ENCODE measurements at places on chromosomes 16 and 17.

GRCh38 chr17:72502371-72503341 lies 381.8 kb downstream of the SOX9 start:
- no peak for DNase-seq

DNA sequence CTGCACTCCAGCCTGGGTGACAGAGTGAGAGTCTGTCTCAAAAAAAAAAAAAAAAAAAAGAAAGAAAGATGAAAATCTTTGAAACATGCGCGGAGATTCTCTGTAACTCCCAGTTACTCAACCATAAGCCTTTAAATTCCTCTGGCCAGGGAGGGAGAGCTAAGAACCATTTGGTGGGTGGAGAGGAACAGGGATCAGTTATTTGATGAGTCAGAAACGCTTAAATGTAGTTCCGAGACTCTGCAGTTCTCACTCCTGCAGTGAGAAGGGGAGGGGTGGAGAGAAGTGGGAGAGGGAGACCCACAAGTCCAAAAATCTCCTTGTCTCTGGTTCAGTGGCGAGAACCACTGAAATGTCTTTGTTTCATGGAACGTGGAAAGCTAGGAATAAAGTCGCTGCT lies 266.7 kb downstream of the SOX9 start:
- DNase-seq: no peak

- DNase-seq: no peak
Observed at GRCh38 chr16:81703177-81704155, 75.6 kb upstream of the PLCG2 start.

DNA sequence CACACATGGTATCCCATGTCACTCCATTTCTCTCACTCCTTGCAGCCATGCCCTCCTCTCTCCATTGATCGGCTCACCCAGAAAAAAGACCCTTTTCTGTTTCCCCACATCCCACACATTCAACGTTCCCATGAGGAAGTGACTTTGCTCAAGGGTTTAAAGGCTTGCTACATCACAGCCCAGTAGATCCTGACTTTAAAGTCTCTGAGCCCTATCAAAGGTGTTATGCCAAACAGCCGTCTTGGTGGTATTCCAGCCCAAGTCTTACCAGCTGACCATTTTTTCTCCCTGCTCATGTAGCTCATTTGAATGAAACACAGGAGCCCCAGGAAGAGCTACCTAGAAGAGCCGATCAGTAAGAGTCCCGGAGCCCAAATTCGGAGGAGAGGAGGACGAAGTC lies 7.4 kb upstream of the TXNDC11 start:
- no peak for DNase-seq

DNA sequence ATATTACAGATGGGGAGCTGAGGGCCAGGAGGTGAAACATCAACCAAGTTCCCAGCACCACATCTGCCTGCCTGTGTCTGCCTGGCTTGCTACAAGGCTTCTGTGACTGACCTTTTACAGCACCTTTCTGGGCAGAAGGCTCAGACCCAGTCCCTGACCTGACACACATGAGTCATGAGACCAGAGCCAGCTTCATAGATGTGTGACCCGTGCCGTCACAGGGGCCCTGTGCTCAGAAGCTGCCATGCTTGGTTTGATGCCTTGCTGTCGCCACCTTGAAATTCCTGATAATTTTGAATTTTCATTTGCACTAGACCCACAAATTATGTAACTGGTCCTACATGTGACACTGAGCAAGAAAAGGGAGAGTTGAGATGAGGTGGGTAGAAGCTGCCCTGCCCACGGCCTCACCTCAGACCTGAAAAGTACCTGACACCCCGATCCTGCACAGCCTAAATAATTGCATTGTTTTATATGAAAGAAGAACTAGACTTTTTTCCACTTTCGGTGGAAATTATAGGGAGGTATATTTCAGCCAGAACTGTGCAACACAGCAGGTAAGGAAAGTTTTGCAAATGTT lies 13.3 kb upstream of the PECAM1 start:
- no peak for DNase-seq

DNA sequence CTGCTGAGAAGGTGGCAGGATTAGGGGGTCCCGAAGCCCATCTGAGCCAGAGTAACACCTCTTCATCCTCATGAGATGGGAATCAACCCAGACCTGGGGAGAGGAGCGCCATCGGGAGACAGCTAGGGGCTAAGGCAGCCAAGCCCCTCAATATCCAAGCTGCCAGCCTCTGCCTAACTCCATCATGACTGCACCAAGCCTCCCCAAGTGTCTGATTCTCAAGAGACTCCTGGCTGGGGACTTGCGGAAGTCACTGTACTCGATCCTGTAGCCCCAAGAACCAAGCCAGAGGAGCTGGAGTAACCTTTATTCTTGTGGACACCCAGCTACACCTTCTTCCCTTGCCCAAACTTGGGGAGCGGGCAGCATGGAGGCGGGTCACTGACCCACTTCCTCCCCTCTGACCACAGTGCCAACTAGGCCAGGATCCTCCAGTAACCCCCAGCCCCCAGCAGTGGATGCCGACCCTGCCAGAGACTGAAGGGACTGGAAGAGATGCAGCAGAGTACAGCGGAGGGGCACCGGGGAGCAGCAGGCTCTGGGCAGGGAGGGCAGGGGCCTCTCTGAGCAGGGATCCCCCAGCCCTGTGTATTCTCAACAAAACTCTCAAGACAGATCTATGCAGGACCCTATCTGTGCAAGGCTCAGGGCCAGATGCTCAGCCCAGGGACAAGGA lies 13.3 kb downstream of the HDAC5 start:
- DNase-seq: no peak

DNA sequence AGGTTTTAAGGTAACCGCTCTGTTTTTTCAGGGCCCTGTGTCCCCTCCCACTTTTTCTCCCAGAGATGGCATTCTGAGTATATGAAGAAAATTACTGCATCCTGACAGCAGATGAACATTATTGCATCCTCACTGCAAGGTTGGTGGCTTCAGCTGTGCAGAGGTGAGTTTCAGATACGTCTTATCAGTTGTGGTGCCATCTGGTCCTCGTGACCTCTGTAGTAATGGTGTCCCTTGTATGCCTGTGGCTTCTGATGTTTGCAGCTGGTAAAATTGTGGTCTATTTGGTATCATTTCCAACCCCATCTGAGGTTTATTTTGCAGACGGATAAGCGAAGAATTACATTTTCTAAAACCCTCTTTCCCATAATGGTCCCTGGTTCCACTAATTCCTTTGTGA lies 417.0 kb downstream of the HS3ST3B1 start:
- DNase-seq: no peak

GRCh38 chr17:796609-797008 lies 14.5 kb downstream of the MRM3 start:
- DNase-seq: no peak

- DNase-seq: no peak
Observed at GRCh38 chr17:42399121-42399520, 10.9 kb upstream of the STAT3 start.

DNA sequence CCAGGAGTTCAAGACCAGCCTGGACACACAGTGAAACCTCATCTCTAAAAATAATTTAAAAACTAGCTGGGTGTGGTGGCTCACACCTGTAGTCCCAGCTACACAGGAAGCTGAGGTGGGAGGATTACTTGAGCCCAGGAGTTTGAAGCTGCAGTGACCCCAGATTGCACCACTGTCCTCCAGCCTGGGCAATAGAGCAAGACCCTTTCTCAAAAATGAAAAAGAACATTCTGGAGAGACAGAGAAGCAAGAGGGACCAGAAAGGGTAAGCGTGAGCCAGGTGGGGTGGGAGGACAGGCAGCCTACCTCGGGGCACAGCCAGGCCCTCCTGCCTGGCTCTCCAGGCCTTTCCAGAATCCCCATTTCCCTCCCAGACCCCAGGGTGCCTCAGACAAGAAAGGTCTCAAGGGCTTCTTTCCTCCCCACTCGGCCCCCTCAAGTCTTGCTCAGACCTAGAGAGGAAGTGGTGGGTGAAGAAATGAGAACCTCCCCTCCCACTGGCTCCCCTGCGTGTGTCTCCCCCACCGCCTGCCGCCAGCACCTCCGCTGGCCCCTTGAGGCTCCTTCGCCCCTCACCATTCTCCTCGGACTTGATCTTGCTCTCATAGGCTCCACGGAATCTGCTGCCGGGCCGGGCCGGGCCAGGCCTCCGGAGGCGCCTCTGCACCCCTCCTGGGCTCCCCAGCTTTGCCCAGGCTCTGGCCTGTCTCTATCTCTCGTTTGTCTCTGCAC lies 503 bp downstream of the C16orf54 start:
- peak; percentile 55 for DNase-seq

GRCh38 chr17:82917699-82918345 lies 78.0 kb upstream of the ZNF750 start:
- DNase-seq: peak; percentile 32

- DNase-seq: no peak
Observed at GRCh38 chr17:75011401-75012095, 922 bp upstream of the MRPL58 start.

DNA sequence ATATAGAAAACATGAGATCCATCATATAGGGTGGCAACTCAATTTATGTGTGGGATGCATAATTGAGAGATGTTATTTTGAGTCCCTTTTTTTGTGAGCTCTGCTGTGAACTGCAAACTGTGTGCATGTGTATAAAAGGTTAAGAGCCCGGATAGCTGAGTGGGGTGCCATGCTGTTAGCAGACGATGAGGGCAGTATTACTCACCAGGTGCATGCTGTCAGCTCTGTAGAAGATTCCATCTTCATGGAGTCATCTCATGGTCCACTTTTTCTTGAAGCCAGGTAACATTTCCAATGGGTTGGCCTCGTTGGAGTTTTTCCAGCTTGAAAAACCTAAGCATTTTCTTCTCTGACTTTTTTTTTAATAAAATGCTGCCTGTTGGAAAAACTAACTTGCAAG lies 43.0 kb upstream of the RHBDL3 start:
- no peak for DNase-seq

All from activated naive CD4-positive, alpha-beta T cell treated with anti-CD3 and anti-CD28 coated beads, Interleukin-2, amount 50 U/mL, for 16 hours (primary cell).